ENCODE measurements at places on chromosomes 7 and 10. TPM values are rescaled to one million over a fixed set of nuclear protein-coding genes. Genes with fewer than 3 reads are reported as not detected.

GRCh38 chr10:92574548-92575261, 812 bp upstream of the IDE start:
- no peak for DNase-seq
- H3K36me3 ChIP-seq = no peaks in the 10 kb centered on the region
- no peak overlapping the region for H3K4me3 ChIP-seq
- peaks cover 36% of the 10 kb centered on the region for H3K4me1 ChIP-seq
- no peaks in the 10 kb centered on the region for H3K27me3 ChIP-seq

GRCh38 chr7:158784270-158784669, 45.0 kb downstream of the ESYT2 start:
- no peak for DNase-seq
- H3K36me3 ChIP-seq = peaks cover 3% of the 10 kb centered on the region
- H3K27ac ChIP-seq = no peak overlapping the region
- H3K27me3 ChIP-seq = no peaks in the 10 kb centered on the region

DNA sequence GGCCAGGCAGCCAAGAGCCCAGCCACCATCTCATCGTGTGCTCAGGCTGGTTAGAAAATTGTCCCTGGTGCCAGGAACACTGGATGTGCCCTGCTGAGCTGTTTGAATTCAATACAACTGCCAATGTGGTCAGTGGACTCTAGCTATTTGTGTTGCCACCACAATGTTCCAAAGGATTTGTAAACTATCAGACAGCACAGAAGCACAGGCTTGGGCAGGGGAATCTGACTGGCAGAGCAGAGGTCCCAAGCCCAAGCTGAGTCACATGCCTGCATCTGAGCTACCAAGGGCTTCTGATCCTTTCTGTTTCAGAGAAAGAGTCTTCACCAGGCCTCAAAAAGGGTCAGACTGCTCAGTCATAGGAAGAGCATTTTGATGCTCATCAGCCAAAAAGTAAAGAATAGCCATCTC, 232.1 kb upstream of the SEMA3C start:
- peaks cover 11% of the 10 kb centered on the region for H3K4me1 ChIP-seq
- no peak for DNase-seq
- H3K27me3 ChIP-seq = no peaks in the 10 kb centered on the region
- no peak overlapping the region for H3K27ac ChIP-seq

DNA sequence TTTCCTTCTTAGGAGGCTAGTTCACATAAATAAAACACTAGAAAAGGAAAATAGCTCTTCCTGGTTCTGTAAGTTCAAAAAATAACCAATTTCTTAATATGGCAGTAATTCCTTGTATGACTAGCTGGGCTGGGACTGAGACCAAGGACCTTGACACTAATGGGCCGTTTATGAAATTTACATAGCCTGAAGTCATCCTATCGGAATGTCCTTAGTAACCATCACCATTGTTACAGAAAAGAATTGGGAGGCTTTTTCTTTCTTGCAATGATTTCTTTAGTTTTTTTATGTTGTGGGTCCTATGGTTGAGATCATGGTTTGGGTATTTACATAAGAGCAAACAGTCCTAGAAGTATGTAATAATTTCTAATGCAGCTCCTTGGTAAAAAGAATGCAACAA, 87.1 kb upstream of the HDAC9 start:
- H3K4me1 ChIP-seq = no peaks in the 10 kb centered on the region
- H3K27ac ChIP-seq = no peak overlapping the region
- H3K36me3 ChIP-seq = no peaks in the 10 kb centered on the region
- no peak overlapping the region for H3K4me3 ChIP-seq

DNA sequence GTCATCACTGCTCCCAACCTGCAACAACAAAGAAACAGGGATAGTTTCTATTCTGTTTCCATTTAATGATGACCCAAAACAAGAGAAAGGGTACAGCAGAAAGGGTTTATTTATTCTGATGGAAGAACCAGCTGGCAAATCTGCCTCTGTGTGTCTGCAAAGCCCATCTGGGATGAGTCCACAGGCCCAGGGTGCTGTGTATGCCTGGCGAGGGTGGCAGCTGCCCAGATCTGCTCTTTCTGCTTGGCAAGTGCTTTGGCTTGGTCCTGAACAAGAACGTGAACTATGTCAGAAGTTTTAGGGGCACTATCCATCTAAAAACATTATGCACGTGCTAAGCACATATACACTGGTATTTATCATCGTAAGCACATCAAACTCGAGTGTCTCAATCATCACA, 333.8 kb downstream of the CXCL12 start:
- no peak overlapping the region for H3K4me3 ChIP-seq
- DNase-seq = peak; percentile 36
- no peaks in the 10 kb centered on the region for H3K27me3 ChIP-seq
- no peaks in the 10 kb centered on the region for H3K36me3 ChIP-seq
- H3K27ac ChIP-seq = peak overlapping the region; percentile 58

- no peak overlapping the region for H3K4me3 ChIP-seq
- peaks cover 4% of the 10 kb centered on the region for H3K4me1 ChIP-seq
- no peak overlapping the region for H3K27ac ChIP-seq
- no peak for DNase-seq
- H3K27me3 ChIP-seq = no peaks in the 10 kb centered on the region
- H3K36me3 ChIP-seq = peaks cover 2% of the 10 kb centered on the region
These were observed 107.2 kb downstream of the CDK6 start for GRCh38 chr7:92729172-92729571.

The NPY gene
- total RNA-seq = 6.3 TPM

The CCL24 gene
- not detected for total RNA-seq

The FAM25G gene
- total RNA-seq = not detected

The GPAM gene
- total RNA-seq = 66.9 TPM

The LEP gene
- 72.8 TPM for total RNA-seq

The HTRA1 gene
- total RNA-seq = 29.3 TPM

The RELN gene
- total RNA-seq = 3.9 TPM
